ENCODE measurements at places on chromosomes 7 and 10. TPM values are rescaled to one million over a fixed set of nuclear protein-coding genes. Genes with fewer than 3 reads are reported as not detected.

DNA sequence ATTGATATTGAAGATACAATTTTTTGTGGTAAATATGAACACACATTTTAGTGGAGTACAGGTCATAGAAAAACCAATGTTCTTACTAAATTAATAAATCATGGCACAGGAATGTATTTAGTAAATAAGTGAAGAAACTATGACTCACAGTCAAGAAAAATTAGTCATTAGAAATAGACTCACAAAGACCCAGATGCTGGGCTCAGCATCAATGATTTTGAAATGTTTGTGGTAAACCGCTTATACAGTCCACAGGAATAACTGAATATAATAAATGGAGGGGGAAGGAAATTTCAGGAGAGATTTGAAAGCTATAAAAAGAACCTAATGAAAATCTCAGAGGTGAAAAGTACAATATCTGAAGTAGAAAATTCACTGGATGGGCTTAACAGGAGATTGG is 138.3 kb upstream of the ADCY1 start:
- no peak for DNase-seq

DNA sequence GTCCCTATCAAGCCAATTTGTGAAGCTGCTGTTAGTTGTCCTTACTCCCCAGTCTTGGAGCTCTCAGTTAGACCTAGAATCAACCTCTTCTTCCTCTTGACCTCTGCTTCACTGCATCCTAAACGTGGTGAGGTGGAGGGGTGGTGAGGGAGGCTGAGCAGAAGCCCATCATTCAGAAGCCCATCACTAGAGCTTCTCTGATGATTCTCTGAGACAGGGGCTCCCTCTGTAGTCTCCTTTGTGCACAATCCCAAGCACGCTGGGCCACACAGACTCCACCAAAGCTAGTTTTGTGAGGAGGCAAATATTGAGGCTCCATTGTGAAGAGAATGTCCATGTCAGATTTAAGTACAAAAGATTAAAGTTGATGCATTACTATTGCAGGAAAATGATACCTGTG is 163.8 kb upstream of the PRSS1 start:
- DNase-seq = no peak

DNA sequence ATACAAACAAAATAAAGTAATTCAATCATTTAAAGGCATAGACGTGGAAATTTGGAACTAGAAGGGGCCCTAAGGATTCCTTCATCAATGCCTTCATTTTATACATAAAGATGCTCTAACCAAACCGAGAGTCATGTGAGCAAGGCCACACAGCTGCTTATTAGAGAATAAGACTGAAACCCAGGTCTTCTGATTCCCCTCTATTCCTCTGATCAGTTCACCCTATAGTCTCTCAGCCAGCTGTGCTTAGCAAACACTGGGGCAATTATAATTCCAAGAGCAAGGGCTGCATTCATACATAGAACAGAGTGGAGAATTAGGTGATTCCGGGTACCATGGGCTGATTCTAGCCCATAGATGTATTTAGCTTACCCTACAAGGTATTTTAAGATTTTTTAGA is 9.7 kb upstream of the XPNPEP1 start:
- DNase-seq = no peak

GRCh38 chr7:94352887-94353286 is 41.8 kb upstream of the COL1A2 start:
- no peak for DNase-seq

DNA sequence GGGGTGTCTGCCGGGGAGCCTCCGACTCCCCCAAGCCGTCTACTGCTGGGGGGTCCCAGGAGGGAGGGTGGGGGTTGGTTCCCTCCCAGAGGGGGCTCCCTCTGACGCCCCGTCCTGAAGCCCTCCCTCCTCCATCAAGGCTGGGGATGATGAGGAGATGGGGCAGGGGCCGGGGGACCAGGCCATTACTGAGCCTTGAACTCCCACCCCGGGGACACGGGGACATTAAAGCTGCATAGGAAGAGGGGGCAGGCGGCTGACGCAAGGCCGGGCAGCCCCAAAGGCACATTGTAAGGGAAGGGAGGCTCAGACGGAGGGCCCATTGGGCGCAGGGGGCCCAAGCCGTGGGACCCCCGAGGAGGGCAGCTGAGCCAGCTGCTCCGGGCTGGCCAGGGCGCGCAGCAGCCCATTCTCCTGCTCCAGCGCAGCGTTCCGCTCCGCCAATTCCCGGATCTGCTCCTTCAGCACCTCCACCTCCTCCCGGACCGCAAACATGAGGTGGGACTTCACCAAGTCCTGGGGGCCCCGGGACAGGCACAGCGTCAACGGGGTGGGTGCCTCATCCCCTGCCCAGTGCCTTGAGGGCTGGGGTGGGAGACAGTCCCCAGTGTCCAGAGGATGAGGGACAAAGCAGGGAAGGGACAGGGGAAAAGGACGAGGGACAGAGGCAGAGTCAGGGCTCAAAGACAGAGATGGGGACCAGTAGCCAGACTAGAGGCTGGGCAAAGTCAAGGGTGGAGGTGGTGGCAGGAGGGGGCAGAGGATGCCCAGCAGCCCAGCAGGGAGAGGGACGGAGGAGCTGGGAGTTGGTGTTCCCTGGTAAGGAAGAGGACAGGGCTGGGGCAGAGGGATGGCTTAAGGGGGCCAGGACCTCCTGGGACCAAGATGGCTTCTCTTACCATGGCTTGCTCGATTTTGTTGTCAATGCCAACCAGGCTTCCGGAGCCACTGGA is 2.9 kb upstream of the SPACDR start:
- no peak for DNase-seq

DNA sequence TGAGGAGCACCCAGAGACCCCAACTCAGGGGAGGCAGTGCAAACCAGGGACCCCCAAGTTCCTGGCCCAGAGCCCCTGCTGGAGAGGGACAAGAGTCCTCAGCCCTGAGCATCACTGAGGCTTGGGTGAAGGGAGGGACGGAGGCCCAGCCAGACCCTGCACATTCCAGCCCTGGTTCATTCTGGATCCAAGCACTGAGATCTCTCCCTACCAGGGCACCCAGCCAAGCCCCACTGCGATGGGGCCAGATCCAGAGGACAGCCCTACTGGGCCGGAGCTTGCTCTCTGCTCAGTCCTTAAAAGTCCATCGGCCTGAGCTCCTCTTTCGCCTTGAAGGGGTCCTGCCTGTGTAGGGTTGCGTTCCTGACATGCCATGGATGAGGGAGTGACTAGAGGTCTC is 40.5 kb upstream of the RABGEF1 start:
- DNase-seq = no peak

- DNase-seq = peak; percentile 28
These were observed 81.0 kb upstream of the GNA12 start for GRCh38 chr7:2924866-2925840.

GRCh38 chr7:29651477-29651876 is 87.8 kb downstream of the PRR15 start:
- no peak for DNase-seq

DNA sequence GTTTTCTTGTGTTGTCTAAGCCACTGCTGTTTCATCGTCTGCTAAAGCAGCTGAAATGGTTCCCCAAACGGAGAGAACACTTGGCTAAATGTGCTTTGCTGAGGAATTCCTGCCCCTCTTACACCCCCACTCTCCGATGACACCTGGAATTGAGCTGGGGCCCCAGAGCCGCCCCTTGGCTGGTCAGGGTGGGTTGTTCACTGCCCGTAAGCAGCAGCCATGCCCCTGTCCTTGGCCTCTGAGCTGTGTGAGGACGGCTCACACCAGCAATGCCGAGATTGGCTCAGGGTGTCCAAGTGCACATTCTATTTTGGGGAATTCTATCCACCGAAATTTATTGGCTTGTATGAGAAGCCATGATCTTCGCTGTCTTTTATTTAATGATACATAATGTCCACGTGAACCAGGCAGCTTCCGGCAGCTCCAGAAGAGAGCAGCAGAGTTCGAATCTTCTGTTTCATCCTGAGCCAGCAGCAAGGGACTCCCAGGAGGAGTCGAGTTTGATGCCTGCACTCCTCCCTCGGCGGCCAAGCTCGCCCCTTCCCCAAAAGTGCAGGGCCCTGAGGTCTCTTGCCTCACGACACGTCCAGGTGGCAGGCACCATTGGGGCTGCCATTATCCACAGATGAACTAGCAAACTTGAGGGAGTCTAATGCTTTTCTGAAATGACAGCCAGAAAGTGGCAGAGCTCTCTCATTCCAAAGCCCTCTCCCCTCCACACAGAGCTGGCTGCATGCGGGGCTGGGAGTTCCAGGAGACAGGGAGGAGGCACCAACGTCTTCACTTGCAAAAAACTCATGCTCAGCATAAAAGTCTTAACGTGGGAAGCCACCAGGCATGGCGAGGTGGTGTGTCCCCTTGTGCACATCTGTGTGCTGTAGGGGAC is 114.0 kb downstream of the WDR37 start:
- DNase-seq = no peak

GRCh38 chr10:112215342-112215774 is 31.8 kb upstream of the GPAM start:
- no peak for DNase-seq

GRCh38 chr7:104664648-104665047 is 336.2 kb downstream of the LHFPL3 start:
- no peak for DNase-seq

- no peak for DNase-seq
These were observed 68.4 kb downstream of the PHTF2 start for GRCh38 chr7:77866786-77867536.

Gene MACC1
- polyA plus RNA-seq = 0.08 TPM

Gene MYH16
- not detected for polyA plus RNA-seq

Gene SNCG
- polyA plus RNA-seq = not detected

Gene PRPS1L1
- polyA plus RNA-seq = not detected

Gene VWC2
- not detected for polyA plus RNA-seq

Gene SEC61A2
- 2.5 TPM for polyA plus RNA-seq

Gene STK31
- 0.15 TPM for polyA plus RNA-seq

Gene NYAP1
- polyA plus RNA-seq = not detected

Gene IGFBP3
- 11.1 TPM for polyA plus RNA-seq

Gene CYP2C9
- not detected for polyA plus RNA-seq
